ENCODE measurements at places on chromosomes 2 and 18.

DNA sequence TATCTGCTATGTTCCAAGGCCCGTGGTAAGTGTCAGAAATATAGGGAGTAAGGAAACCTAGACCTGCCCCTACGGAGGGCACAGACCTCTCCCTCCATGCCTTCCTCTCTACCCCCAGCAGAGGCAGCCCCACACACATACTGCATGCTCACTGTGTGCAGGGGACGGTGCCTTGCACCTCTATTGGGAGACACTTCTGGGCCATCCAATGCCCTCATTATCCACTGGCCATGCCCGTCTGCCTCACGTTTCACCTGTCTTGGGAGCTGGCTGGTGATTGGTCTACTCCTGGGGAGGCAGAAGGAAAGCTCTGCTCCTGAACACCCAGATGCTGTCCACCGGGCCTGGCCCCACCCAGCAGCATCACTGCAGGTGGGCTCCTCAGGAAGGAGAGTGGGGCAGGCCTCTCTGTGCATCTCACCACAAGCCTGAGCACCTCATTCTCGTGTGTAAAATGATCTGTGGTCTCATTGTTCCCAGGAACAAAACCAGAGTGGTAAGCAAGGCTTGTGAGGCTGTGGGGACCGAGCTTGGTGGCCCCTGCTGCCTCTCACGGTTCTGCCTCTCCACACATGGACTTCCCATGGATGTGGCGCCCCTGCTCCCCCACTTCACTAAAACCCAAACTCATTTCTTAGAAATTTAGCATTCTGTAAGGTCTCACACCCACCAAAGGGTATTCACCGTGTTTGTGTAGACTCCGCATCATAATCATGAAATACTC lies 312.5 kb upstream of the HS6ST1 start:
- DNase-seq: no peak

DNA sequence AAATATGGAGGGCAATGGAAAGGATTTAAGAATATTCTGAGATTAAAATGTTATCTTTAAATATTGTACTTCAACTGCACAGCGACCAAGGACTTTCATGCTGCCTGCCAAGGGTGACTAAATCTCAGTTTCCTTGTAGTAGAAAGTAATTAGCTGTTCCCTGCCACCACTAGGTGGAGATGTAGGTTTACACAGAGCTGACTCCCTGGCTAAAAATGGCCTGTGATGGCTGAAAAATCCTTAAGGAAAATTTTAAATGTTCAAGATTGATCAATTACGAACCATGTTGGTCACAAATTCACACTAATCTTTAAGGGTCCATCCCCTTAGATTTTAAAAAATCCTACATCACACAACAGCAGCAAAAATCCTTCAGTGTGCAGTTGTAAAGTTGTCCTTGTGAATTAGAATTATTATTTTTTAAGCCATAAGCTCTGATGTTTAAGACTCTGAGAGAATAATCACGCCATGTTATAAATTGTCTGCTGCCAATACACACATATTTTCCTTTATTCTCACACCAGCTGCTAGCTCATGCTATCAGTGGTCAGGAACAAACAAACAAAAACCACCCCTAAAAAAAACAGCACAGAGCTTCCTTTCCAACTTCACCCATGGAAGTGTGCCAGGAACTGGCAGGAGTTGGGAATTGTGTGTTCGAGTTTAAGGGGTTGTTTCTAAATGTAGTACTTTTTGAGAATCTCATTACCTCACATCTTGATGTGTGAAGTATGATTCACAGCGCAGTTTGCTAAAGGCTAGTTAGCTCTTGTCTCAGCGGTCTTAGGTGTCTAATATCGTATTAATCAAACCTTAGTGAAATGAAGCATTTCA lies 399.8 kb downstream of the TMEM182 start:
- DNase-seq: no peak

DNA sequence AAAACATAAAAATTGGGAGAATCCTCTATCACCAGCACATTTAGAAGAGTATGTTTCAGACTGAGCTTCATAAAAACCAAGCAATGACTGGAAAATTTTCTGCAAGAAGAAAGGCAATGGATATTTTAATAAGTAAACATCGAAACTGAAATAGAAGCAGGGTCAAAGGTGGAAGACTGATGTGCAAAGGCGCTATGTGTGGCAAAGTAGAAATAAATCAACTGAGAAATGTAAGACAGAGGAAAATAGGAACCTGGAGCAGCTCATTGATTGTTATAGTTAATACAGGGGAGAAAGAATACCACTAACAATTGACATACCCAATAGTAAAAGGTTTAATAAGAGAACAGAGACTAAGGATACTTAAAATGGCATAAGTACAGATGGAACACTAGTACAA lies 818.4 kb downstream of the SOCS6 start:
- no peak for DNase-seq

DNA sequence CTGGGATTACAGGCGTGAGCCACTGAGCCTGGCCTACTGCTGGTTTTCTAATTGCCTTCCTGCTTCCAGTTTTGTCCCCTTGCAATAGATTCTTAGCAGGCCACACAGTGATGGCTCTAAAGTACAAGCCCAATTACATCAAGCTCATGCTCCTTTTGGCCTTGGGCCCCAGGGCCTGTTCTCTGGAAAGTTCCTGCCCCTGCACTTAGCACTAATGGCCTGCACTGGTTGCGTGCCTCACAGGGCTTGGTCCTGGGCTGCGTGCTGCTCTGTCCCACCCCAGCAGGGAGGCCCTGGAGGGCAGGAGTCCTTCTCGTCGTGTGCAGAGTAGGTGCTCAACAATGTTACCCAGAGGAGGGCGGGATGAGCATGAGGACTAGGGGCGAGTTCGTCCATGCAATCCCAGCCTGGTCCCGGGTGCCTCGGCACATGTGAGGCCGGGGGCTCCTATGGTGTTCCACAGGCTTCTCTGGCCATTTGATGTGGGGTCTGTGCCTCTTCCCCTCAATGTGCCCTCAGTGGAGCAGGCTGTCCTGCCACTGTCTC lies 51.7 kb downstream of the PDCL3 start:
- DNase-seq: no peak

- no peak for DNase-seq
Measured at GRCh38 chr2:172100935-172101820, 1.5 kb downstream of the DLX2 start.

- no peak for DNase-seq
Measured at GRCh38 chr2:3008561-3008960, 369.1 kb downstream of the EIPR1 start.
